Left lung (tissue), 14 donors: ENCODE measurements at places on chromosomes 4 and X. TPM values are rescaled to one million over a fixed set of nuclear protein-coding genes. Genes with fewer than 3 reads are reported as not detected.

DNA sequence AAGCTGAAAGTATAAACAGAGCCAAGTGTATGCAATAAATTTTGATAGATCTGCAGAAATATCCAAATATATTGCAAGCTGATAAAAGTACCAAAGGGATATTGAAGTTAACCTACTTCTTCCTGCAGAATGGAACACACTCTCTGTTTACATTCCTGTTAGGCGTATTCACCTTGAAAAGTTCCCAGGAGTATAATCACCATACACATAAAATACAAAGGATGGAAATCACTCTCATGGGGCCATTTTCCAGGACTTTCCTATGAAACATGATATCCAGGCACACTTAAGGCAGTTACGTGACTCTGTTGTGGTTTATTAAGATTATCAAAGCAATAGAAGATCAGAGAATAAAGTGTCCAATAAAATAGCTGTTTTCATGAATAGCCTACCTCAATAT, 1142.3 kb downstream of the NLGN4X start:
- no peak for DNase-seq

- DNase-seq = no peak
These were observed 329.1 kb downstream of the PPARGC1A start for GRCh38 chr4:23560748-23561147.

DNA sequence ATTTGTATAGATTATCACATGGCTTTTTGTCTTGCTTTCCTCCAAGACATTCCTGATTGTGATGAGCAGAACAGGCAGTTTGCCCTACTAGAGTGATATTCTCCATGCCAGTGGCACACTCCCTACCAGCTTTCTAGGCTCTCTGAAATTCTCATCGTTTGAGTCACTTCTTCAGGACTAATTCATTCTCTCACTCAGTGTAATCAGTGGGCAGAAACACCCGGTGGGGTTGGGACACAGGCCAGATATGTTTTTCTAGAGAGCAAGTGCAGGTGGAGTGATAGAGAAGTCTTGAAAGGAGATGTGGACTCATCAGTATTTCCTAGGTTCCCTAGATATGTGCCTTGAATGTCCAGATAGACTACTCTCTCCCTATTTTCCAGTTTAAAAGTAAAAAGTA, 13.1 kb downstream of the RAB33A start:
- DNase-seq = no peak

DNA sequence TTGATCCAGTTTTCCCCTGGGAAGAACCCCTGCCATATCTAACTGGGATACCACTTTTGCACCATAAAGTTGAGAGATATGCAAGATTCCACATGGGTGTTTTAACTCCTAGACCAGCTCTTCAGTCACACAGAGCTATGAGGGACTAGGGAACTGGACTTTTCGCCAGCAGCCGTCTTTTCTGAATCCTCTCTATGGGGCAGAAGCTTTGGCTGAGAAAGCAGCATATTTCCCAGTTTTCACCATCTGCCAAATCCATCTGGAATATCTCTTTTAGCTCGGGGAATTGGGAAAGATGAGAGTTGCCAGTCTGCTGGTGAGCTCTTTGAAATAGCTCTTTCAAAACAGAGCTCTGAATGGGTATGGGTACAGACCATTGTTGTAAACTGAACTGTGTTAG, 20.9 kb downstream of the APOOL start:
- no peak for DNase-seq

DNA sequence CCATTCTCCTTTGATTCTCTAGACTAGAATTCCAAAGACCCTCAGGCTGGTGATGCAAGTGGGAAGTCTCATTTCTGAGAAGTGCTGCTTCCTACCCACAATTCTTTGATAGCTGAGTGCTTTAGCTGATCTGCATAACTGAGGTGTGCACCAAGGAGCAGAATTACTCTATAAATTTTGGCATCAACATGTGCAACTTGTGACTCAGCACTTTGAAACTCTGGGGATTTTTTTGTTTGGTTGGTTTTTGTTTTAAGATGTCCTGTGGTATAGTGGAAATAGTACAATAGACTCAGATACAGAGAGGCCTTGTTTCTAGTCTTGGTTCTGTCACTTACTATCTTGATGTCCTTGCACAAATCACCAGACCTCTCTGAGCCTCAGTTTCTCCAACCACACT, 148.4 kb downstream of the AR start:
- DNase-seq = no peak

SPACA5 gene
- total RNA-seq = not detected

SYP gene
- 2.1 TPM for total RNA-seq
